ENCODE measurements at places on chromosomes 3 and 15.

GRCh38 chr3:109888026-109888425 lies 550.7 kb upstream of the DPPA4 start:
- DNase-seq: no peak

DNA sequence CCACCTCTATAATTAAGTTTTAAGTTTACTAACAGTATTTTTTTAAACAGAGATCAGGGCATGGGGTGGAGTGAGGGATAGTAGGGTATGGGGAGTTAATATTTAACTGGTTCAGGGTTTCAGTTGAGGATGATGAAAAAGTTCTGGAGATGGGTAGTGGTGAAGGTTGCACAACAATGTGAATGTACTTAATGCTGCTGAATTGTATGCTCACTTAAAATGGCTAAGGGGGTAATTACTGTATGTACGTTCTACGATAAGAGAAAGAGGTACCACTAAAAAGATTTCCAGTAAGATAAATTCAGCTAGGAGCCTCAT lies 101.4 kb downstream of the TNIK start:
- DNase-seq: no peak

GRCh38 chr3:156382458-156383346 lies 172.2 kb downstream of the SSR3 start:
- no peak for DNase-seq

DNA sequence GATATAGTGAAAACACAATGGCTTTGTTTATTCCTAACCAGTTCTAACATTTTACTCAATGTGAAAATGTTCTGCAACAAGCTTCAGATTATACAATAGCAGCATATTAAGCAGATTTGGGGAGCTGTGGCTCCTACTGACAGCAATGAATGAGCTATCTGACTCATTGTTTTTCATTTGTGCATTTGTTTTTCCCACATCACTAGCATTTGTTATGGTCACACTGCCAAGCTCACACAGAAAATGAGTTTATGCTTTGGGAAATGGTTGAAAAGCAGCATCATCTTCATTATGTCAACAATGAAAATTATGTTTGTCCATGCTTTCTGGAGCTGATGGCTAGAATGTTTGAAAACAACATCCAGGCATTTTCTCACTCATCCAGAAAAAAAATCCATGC lies 53.5 kb downstream of the ZPLD1 start:
- DNase-seq: no peak

DNA sequence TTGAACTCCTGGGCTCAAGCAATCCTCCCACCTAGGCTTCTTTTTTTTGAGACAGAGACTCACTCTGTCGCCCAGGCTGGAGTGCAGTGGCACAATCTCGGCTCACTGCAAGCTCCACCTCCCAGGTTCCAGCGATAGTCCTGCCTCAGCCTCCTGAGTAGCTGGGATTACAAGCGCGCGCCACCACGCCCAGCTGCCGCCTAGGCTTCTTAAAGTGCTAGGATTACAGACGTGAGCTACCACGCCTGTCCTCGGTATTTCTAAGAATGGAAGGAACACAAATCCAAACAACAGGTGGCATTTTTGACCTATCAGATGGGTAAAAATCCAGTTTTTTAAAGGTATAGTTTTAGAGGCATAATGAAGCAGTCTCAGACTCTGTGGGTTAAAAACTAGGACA lies 113.8 kb downstream of the ANP32A start:
- no peak for DNase-seq

DNA sequence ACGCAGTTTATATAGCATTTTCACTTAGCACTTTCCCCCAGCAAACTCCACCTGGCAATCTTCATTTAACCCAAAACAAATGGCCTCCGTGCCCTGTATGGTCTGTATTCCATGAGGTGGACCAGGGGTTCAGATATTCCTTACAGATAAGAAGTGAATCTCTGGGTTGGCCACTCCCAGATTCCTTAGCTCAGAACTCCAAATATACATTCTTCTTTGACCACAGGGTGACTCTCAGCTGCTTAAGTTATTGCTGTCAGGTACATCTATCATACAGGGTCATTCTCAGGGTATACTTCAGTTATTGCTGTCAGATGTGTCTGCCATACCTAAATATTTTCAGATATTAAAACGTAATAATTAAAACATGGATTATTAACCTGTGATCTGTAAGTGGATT lies 229.8 kb downstream of the TBL1XR1 start:
- DNase-seq: no peak

DNA sequence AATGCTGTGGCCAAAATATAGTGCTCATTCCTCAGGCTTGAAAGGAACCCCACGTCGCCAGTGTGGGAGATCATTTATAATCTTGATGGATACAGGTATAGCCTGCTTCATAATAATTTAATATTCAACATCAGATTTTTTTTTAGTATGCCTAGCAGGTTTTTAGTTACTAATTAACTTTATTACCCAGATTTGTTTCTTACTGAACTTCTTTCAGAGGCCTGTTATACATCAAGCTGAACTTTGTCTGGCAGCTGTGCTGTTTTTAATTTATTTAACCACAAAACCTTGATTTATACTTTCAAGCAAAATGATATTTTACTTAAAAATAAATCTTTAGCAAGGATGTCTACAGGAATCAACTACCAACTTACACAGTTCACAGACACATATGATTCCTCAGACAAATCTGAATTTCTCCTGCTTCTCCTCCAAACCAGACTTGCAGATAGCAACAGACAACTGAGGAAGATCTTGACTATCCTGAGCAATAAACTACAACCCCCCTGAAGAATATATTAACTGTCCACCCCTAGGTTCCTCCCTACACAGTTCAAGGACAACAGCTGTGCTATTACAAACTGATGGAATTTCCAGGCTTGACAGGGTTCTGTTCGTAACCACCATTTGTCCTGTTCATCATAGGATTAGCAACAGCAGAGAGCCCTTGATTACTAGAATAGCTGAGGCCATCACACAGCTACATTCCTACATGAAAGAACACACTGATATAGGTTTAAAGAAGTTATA lies 610 bp downstream of the MAP4 start:
- DNase-seq: no peak

- DNase-seq: no peak
Measured at GRCh38 chr3:34725774-34726173, 913.6 kb upstream of the ARPP21 start.

- DNase-seq: no peak
Measured at GRCh38 chr15:74174219-74174957, 878 bp downstream of the ISLR start.

DNA sequence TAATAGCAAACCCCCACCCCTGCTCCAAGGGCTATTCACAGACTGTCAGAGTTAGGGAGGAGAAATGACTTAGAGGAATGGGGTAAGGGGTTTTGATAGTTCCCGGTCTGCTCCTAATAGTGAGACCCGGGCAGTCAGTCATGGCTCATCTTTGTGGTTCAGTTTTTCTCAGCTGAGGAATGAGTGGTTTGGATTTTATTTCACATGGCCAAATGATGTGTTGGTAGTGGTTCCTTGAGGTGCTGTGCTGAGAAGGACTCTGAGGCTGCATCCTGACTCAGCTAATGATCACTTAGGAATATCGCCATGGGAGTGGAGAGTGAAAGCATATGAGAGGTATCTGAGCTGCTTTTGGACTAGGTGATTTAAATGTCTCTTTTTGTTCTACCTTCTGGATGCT lies 80.2 kb downstream of the LPP start:
- no peak for DNase-seq

DNA sequence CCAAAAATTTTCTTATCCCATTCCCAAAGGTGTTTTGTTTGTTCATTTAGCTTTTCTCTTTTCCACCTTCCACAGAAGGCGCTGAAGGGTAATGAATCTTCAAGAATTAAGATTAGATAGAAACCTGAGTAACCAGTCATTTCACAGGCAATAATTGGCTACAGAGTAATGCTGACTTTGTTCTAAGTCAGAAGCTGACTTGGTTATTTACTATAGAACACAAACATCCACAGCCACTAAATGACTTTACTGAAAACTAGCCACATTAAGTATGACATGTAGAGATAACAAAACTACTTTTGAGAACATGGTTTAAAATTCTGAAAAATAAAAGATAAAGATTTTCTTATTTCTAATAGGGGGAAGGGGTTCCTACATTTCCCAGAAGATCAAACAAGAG lies 7.8 kb downstream of the CLDND1 start:
- no peak for DNase-seq

- DNase-seq: no peak
Measured at GRCh38 chr15:99467853-99468464, 97.8 kb upstream of the MEF2A start.

DNA sequence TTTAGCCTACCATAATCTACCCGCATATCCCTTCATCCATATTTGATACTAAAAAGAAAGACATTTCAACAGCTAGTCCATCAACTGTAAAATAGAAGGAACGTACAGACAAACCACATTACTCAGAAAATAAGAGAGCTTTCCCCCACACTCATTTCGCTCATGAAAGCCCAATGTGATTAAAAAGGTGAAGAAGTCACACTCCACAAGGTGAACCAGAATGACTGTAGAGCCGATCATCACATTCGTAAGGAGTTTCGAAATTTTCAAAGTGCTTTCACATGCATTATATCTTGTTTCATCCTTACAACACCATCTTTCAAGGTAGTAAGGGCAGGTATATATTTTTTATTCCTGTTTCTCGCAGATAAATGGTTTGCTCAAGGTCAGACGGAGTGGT lies 225.3 kb downstream of the FOXP1 start:
- DNase-seq: no peak

- DNase-seq: no peak
Measured at GRCh38 chr3:189262746-189263145, 91.0 kb downstream of the TPRG1 start.

DNA sequence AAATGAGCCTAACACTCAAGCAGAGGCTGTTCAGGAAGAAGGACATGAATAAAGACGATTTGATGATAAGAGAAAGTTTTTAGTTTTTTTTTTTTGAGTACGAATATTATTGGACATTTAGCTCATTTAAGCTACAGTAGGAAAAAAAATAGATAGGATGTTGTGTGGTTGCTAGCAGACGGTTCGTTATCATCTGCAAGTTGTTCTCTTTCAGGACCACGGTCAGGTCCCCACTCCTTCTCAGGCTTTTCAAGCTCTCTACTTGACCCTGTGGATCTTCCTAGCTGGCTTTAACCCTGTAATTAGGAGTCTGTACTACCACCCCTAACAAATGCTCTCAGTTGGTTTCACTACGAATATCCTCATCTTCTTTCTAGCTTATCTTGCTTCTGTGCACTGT lies 1.1 kb downstream of the KCNH8 start:
- no peak for DNase-seq

- no peak for DNase-seq
Measured at GRCh38 chr3:158696618-158697017, 24.2 kb upstream of the LXN start.

DNA sequence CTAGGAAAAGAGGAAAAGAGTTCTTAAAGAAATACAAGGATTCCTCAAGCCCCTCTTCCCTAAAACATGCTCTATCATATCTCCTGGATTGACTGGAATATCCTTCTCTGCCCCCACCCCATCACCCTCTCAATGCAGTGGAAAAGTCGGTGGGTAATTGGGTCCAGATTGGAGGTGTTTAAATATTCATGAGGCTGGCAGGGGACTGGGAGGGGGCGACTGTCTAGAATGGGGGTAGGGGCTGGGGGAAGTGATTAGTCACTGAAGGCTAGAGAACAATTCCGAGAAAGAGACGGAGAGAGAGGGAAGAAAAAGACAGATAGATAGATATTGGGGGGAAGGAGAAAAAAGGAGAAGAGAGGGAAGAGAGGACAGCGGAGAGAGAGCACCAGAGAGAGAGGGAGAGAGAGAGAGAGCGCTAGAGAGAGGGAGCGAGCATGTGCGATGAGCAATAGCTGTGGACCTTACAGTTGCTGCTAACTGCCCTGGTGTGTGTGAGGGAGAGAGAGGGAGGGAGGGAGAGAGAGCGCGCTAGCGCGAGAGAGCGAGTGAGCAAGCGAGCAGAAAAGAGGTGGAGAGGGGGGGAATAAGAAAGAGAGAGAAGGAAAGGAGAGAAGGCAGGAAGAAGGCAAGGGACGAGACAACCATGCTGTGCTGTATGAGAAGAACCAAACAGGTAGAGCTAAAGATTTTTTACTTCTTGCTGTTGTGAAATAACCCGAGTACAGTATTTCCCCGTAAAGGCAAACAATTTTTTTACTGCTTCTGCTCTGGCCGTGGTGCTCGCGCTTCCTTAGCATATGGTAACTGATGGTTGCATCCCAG lies at the start of gene GAP43:
GAP43 (plus strand) TSS at position 467 of the 825 bp plus-strand sequence; CDS start at position 647, 180 bp downstream.
- DNase-seq: no peak

GRCh38 chr15:50144341-50145120 lies 25.5 kb upstream of the ATP8B4 start:
- DNase-seq: no peak

- DNase-seq: no peak
Measured at GRCh38 chr3:136070953-136071949, 105.7 kb downstream of the PPP2R3A start.

DNA sequence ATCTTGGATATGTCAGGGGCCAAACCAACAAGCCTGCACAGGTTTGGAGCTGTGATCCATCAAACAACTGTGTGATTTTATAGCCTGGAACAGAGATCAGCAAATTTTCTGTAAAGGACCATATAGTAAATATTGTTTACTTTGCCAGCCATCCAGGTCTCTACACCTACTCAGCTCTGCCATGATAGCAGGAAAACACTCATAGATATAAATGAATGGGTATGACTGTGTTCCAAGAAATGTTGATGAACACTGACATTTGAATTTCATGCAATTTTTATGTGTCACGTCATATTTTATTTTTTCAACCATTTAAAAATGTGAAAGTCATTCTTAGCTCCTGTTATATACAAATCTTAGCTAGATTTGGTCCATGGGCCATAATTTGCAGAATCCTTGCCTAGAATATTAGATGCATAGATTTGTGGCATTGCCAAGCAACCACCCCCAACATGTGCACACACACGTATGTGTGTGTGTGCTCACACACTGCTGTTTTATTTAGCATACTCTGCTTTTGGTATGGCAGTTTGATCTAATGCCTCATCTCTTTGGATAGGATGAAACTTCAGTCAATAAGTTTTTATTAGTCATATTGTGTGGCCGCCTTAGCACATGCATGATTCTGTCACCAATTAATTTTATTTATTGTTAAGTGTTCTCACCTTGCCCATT lies 6.4 kb downstream of the ATXN7 start:
- no peak for DNase-seq

- no peak for DNase-seq
Measured at GRCh38 chr3:105755121-105755886, 113.5 kb downstream of the CBLB start.
